Activated effector memory CD4-positive, alpha-beta T cell treated with Interleukin-2 at 50 U/mL for 16 hours (primary cell): ENCODE measurements at places on chromosomes 2 and 18.

DNA sequence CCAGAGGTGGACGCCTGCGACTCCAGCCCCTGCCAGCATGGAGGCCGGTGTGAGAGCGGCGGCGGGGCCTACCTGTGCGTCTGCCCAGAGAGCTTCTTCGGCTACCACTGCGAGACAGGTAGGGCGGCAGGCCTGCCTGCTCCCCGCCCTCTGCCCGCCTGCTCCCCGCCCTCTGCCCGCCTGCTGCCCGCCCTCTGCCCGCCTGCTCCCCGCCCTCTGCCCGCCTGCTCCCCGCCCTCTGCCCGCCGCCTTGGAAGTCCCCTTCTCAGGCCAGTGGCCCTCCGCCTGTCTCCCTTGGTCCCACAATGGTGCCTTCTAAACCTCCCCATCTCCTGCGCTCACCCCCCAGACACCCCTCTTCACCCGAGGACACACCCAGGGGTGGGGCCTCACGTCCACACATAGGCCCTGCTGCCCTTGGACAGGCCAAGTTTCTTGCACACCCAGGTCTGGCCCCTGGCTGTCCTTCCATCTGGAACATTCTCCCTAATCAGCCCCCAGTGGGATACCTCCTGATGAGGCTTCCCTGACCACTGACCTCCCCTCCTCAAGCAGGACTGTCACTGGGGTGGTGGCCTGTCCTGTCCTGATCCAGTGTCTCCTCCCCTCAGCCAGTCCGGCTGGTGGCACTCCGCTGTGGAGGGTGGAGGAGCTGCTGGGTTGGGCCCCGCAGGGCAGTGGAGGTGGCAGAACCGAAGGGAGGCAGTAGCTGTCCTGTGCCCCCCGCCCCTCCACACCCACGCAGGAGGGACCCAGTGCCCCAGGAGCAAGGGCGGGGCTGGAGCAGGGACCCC, 37.9 kb downstream of the MTERF4 start:
- peak; percentile 25 for DNase-seq

DNA sequence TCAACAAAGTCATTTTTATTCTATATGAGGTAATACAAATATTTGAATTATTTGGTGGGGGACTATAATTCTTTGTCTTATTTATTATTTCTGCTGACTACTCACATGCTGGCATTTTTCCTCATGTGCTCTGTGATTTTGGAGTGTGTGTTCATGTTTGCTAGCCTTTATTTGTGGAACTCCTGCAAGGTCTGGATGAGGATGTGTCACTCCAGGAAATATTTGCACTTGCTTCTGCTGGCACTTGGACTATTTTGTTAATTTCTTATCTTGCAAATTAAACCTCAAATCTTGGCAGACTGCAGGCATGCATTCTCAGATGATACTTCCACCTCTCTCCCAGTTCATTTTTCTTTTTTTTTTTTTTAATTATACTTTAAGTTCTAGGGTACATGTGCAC, 34.1 kb downstream of the POLI start:
- no peak for DNase-seq

DNA sequence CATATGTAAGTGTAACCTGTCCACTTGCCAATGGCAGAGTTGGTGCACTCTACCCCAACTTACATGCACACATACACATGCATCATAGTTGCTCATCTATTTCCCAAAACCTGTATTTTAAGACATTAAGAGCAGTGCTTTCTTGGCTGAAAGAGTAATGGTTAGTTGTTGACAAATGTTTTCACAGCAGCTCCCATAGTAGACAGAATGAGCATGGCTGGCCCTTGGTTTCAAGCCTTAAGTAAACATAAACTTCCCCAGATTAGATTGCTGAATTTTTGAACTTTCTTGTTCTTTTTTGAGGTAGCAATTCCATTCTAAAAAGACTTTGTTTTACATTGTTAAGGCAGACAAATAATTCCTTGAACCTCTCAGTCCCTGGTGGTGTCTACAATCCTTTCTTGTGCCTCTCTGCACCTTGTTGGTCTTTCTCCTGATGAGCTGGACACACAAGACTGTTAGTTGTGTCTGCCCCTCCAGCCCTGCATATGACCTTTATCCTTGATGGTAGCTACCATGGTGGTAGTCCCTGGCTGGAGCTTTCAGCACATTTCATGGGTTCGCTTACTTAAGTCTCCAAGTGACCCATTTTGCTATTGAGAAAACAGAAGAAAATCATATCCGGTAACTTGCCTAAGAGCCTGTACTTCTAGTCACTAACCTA, 580.1 kb upstream of the ID2 start:
- no peak for DNase-seq

- no peak for DNase-seq
These were observed 121.0 kb upstream of the STPG4 start for GRCh38 chr2:47276061-47276460.

GRCh38 chr2:199384043-199384442, 73.7 kb downstream of the SATB2 start:
- no peak for DNase-seq

GRCh38 chr2:3168230-3168891, 209.3 kb downstream of the EIPR1 start:
- DNase-seq = no peak

DNA sequence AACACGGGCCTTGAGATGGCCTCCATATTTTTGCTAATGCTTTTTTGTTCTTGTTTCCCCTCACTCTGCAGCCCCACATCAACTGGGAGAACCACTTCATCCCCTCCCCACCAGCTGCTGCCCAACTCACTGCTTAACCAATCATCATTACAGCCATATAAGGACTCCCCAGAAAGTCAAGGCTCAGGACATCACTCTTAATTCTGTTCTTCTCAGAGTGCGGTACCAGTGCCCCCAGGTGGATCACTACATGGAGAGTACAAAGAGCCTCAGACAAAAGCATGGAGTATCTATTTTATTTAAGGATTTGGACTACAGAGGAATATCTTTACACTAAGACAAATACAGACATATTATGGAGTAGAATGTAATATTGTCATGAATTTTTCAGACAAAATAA, 340.6 kb downstream of the PAX3 start:
- no peak for DNase-seq

DNA sequence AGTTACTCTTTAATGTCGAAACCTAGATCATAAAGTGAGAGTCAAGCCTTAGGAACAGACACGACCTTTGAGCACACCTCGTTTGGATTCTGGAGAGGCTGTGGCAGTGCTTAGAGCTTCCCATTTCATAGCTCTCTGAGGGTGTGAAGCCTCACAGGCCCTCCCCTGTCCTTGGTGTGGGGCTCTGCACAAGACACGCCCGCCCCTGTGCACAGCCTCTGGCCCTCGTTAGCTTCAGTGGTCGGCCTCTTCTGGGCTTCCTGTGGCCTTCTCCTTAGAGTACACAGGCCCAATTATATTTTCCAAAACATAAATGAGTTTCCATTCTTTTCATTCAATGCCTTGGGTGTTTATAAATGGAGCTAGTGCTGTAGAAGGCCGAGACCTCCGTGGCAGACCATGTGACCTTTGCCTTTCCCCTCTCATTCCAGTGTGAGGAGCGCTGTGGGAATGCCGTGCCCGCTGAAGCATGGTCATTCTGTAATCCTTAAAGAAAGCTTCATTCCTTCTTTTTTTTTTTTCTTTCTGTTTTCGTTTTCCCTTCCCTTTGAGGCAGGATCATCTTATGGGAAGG, 208.6 kb downstream of the DCDC2C start:
- DNase-seq = no peak

- no peak for DNase-seq
These were observed 110.4 kb downstream of the GRB14 start for GRCh38 chr2:164510895-164511294.

DNA sequence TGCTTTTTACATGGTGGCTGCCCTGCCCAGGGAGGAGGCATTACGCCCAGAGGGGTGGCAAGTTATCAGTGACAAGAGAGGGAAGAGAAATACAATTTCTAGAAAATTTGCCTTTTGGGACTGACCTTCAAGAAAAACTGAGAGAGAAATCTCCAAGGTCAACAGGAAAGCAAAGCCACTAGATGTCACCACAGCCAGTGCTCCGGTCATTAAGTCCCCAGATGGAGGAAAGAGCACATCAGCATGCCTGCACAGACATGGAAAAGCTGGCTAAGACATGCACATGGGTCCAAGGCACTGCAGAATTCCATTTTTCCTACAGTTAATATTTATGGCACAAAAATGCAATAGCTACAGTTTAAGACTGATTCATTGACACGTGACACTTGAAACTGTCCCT, 21.0 kb downstream of the FHL2 start:
- no peak for DNase-seq

- no peak for DNase-seq
These were observed 145.5 kb downstream of the PXDN start for GRCh38 chr2:1598800-1599199.

- DNase-seq = no peak
These were observed 120.9 kb upstream of the COL3A1 start for GRCh38 chr2:188853307-188853706.

GRCh38 chr2:45812011-45812500, 160.6 kb downstream of the PRKCE start:
- DNase-seq = no peak

DNA sequence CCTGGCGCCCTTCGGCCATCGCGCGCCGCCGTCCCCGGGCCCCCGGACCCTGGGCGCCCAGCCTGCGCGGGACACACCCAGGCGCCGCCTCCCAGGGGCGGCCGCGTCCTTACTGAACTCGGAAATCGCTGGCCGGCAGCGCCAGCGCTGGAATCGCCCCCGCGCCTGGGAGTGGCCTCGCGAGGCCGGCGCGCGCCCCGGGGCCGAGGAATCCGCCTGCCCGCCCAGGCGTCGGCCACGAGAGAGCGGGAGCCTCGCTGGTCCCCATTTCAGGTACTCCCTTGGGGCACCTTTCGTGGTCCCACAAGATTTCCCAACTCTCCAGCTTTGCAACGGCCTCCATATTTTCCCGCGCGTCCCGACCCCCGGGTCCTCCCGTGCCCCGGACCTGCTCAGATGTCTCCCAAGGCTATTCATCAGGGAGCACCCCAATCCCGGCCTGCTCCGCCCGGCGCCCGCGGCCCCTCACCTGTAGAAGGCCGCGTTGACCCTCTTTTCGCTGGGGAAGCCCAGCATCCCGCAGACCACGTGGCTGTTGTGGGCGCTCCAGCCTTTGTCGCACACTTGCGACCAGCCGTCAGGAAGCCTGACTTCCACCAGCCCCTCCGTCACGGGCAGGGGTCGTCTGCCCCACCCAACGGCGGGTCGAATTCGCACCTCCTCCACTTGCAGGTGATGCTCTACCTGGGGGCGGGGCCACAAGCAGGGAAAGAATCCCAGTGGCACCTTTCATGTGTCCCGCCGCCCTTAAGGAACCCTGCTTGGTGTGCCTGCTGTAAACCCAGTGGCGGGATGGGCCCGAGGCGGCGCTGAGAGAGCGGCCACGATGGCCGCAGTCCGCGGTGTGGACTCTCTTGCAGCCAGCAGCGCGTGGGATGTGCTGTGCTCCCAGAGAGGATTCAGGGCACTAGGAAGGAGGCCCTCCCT, 4.6 kb downstream of the LOXL3 start:
- DNase-seq = no peak

GRCh38 chr2:100640431-100641124, 77.8 kb downstream of the PDCL3 start:
- DNase-seq = no peak

- no peak for DNase-seq
These were observed 10.9 kb downstream of the KLF7 start for GRCh38 chr2:207154556-207155510.

- DNase-seq = peak; percentile 52
These were observed 41.6 kb downstream of the PKDCC start for GRCh38 chr2:42089340-42089925.

DNA sequence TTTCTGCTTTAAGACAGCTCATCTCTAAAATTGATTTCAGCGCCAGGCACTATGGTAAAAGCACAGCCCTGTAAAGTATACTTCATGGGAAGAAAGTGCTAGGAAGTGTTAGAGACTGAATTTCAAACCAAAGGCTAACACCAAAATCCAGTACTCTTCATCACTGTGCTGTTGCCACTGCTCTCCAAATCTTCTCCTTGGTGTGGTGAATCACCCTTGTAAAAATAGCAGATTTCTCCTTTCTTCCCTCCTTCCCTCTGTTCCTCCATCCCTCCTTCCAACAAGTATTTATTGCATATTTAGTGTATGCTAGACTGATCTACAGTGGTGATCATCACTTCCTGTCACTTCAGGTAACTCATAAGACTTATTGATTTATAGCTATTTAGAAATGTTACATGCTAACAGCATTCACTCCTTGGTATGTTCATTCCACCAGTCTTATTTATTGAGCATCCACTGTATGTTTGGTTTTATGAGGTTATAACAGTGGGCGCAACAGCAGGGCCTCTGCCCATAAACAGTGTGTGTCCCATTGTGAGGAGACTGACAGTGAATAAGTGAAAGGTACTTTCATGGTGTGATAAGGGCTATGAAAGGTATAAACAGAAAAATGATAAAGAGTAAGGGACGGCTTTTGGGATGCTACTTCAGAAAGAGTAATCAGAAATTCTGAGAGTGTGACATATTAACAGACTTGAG, 20.0 kb downstream of the KDM3A start:
- DNase-seq = no peak

- no peak for DNase-seq
These were observed 186.5 kb downstream of the LPIN1 start for GRCh38 chr2:11932962-11933361.

DNA sequence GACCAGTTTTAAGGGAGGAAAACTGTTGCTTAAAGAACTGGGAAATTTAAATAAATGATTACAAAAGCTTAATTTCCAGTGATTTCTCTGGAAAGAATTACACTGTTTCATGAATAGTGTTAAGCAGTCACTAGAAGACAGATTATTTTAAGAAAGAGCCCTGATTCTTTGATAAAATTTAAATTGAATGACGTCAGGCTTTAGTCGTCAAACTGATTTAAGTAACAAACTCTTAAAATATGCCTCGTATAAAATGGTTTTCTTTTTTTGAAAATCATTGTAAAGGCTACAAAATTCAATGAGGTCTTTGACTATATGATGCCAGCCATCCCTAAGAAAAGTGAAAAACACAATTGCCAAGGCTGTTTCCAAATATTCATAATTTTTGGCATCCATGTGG, 465.0 kb downstream of the NR4A2 start:
- no peak for DNase-seq

DNA sequence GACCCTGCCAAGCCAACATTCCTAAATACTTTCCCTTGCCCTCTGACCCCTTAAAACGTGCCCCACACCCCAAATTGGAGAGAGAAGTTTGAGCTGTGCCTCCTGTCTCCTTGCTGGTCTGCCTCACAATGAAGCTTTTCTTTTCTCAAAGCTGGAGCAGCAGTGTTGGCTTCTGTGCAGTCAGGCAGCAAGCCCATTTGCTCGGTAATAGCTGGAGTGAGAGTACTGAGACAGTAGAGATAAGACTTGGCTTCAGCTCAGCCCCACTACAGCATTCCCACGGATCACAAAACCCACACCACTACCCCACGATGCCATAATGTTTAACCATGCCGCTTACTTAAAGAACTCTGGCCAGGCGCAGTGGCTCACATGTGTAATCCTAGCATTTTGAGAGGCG, 73.0 kb downstream of the NCAPH start:
- DNase-seq = no peak

DNA sequence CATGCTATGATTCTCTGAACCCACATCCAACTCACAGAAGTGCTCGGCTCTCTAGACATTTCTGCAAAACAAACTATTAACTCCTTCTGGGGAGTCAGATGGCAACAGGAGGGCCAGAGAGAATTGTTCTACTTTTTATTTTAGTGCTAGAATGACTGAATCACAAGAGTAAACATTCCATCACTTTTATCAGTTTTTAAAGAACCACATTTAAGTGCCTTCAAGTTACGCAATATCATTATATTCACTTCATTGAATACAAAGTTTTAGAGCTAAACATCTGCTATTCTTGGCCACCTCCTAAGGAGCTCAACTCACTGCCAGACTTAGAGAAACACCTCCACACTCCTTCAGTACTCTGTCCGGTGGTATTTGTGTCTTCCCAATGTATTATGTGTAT, 22.4 kb downstream of the B4GALT6 start:
- no peak for DNase-seq
